Body of pancreas (tissue), 4 donors: ENCODE measurements at places on chromosomes 7 and 10. TPM values are rescaled to one million over a fixed set of nuclear protein-coding genes. Genes with fewer than 3 reads are reported as not detected.
A peak's percentile ranks its signal among the peaks of the same experiment; 100 is the strongest.

DNA sequence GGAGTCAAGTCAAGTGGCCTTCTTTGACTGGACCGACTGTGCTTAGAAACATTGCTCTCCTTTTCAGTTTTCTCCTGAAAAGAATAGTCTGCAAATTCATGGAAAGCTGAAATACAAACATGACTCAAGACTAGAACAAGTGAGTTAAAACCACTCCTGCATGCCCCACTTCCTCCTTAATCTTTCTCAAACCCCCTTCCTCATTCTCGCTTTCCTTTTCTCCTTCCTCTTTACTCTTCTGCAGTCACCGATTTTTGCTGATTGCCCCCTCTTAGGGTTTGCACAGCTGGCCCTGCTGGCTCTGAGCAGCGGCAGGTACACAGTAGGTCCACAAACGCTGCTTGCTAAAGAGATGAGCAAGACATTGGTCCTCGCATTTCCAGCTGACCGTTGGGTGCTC is 34.8 kb upstream of the MKI67 start:
- no peak for DNase-seq

DNA sequence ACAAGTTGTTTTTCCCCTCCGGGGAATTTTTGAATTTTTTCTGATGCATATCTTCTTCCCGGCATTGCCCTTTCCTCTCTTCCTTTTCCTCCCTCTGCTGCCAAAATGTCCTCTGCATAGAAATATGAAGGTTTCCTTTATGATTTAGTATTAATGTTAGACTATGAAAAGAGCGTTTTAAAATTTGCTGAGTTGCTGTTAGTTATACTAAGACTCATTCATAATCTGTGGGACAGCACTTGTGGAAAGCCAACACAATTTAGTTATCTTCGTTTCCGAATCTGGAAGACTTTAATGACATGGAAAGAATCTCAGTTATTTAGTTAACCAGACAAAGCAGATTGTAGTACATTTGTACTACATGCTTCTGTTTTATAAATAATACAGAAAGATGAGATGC is 25.0 kb downstream of the POU6F2 start:
- no peak for DNase-seq

ELAPOR2 gene
- total RNA-seq: 6.0 TPM

GRCh38 chr10:119947300-119947699 is 54.8 kb downstream of the SEC23IP start:
- no peak for DNase-seq

TAS2R4 gene
- total RNA-seq: 3.4 TPM

- DNase-seq: no peak
Measured at GRCh38 chr7:55533729-55534080, 38.6 kb downstream of the VOPP1 start.

DNA sequence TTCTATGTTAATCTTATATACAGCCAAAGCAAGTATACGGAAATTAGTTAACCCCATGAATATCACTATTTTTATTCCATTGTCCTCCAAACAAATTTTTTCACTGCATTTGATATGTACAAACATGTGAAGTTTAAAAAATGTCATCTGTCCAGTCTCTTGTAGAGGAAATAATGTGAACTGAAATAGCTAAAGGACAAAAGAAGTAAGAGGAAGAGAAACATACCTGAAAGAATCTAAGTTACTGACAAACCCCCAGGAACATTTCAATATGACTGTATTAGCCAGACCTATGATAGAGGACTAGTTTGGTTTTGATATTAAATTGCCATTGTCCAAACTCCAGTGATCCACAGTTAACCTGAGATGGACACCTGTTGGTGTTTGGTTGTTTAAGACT is 80.6 kb downstream of the NRCAM start:
- DNase-seq: no peak

KCNIP2 gene
- total RNA-seq: 13.5 TPM

DNA sequence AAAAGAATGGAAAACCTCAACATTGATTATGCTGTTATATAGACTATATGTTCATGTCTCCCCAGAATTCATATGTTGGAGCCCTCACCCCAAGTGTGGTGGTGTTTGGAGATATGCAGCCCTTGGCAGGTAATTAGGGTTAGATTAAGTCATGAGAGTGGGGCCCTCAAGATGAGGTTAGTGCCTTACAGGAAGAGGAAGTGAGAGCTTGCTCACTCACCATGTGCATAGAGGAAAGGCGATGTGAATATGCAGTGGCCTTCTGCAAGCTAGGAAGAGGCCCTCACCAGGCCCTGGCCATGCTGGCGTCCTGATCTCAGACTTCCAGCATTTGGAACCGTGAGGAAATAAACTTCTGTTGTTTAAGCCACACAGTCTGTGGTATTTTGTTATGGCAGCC is 14.8 kb downstream of the ZNF33A start:
- DNase-seq: no peak

DNA sequence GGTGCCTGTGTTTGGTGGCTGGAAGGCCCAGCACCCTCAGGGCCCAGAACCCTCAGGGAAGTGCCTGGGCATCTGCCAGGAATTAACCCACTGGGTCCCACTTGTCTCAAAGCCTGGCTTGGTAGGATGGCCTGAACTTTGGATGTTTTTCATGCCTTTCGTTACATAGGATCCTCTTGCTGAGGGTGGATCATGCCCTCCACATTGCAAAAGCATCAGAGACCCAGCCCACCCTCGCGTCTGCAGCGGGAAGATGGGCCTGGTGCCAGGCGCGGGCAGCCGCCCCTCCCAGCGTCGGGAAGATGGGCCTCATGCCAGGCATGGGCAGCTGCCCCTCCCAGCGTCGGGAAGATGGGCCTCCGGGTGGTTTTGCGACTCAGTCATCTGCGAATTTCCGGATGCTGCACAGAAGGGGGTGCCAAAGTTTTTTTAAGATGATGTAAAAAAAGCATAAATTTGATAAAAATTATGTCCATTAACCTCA is 51.9 kb upstream of the PRKAR1B start:
- no peak for DNase-seq

GRCh38 chr7:80640846-80641245 is 2.4 kb downstream of the CD36 start:
- no peak for DNase-seq

DNA sequence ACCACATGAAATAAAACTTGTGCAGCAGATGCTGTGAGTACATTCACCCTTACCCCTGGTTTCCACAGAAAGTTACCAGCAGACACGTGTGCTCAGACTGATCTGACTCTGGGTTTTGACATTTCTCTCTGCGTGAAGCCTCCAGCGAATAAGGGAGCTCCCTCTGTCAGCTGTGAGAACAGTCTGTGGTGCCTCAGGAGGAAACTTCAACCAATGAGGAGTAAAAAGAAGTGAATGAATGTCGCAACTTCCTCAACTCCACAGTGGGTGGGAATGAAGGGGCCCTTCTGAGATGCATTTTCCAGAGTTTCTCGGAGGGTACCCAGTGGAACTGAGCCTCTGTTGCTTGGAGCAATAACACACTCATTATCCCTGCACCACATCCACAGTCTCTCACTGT is 743.4 kb downstream of the TNS3 start:
- no peak for DNase-seq

DNA sequence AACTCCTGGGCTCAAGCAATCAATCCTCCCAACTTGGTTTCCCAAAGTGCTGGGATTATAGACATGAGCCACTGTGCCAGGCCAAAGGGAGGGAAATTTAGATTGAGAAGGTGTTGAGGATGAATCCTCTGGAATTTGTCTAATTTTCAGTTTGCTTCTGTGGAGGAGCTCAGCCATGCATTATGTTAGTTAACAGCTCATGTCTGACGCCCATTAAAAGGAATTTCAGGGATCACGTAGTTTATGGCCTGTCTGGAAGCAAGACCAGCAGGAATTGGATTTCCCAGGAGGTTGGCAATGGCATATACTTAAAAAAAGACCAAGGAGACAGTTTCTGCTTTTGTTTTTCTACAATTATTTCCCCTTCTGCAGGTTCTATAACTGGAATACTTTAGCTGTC is 165.7 kb downstream of the OTUD1 start:
- no peak for DNase-seq

- no peak for DNase-seq
Measured at GRCh38 chr7:35825974-35826373, 25.1 kb downstream of the SEPTIN7 start.

DNA sequence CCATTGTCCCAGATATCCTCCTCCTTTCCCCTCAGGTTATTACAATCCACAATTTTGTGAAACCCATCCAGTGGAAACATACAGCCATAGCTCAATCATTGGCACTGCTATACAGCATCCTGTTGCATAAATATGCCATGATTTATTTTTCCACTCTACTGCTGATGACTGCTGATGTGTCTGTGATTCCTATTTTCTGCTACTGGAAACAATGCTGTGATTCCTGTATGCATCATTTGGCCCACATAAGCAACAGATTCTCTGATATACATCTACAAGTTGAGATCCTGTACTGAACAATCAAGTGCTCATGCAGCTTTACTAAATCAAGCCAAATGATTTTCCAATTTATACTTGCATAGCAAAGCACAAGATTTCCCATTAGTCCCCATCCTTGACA is 39.6 kb downstream of the CUL2 start:
- no peak for DNase-seq

- DNase-seq: no peak
Measured at GRCh38 chr10:124165827-124166226, 72.4 kb upstream of the CHST15 start.

- DNase-seq: no peak
Measured at GRCh38 chr7:47932466-47933037, 15.7 kb downstream of the PKD1L1 start.

DNA sequence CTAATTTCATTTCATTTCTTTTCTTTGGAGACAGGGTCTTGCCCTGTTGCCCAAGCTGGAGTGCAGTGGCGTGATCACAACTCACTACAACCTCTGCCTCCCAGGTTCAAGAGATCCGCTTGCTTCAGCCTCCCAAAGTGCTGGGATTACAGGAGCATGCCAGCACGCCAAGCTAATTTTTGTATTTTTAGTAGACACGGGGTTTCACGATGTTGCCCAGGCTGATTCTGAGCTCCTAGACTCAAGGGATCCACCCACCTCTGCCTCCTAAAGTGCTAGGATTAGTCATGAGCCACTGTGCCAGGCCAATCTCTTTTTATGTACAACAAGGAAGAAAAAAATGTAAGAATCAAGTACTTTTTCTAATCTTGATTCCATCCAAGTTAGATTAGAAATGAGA is 10.7 kb upstream of the KMT2E start:
- peak; percentile 46 for DNase-seq

NANOS1 gene
- 9.9 TPM for total RNA-seq

SEC31B gene
- 4.3 TPM for total RNA-seq

- no peak for DNase-seq
Measured at GRCh38 chr7:28536259-28536658, 123.9 kb downstream of the CREB5 start.

DNA sequence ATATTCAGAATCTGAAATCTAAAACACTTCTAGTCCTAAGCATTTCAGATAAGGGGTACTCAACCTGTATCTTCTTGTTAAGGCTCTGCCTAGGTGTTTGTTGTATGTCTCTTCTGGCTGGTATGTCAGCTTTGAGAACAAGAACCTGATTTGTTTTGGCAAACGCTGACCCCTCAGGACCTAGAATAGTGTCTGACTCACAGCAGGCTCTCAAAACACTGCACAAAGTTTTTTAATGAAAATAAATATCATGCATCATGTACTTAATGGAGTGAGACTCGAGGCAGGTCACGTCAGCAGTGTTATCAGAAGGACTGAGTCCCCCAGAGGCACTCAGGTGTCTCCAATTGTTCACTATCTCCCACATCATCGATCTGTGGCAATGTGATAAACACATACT is 99.1 kb downstream of the GLI3 start:
- no peak for DNase-seq

ZNF425 gene
- 1.6 TPM for total RNA-seq

ASAH2B gene
- total RNA-seq: 2.6 TPM

HABP2 gene
- total RNA-seq: 9.2 TPM

DNA sequence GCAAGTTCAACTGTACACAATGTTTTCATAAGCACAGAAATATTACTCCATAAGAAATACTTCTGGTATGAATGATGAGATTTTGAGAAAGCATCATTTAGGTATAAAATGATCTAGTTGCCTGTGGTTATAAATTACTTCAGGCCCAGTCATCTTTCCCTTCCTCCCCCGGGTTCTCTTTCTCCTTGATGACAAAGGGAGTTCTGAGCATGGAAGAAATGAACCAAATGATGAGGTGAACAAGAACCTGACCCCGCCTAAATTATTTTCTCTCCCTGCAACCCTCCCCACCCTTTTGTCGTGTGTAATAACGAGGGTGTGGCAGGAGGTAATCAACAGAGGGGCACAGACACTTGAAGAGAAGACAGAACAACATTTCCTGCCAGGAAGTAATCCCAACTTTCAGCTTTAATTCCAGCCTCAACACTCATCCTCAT is 319.6 kb upstream of the SP8 start:
- DNase-seq: no peak

- DNase-seq: no peak
Measured at GRCh38 chr10:96413151-96413787, 54.5 kb upstream of the OPALIN start.

- DNase-seq: no peak
Measured at GRCh38 chr7:55060636-55061022, 41.8 kb downstream of the EGFR start.

DNA sequence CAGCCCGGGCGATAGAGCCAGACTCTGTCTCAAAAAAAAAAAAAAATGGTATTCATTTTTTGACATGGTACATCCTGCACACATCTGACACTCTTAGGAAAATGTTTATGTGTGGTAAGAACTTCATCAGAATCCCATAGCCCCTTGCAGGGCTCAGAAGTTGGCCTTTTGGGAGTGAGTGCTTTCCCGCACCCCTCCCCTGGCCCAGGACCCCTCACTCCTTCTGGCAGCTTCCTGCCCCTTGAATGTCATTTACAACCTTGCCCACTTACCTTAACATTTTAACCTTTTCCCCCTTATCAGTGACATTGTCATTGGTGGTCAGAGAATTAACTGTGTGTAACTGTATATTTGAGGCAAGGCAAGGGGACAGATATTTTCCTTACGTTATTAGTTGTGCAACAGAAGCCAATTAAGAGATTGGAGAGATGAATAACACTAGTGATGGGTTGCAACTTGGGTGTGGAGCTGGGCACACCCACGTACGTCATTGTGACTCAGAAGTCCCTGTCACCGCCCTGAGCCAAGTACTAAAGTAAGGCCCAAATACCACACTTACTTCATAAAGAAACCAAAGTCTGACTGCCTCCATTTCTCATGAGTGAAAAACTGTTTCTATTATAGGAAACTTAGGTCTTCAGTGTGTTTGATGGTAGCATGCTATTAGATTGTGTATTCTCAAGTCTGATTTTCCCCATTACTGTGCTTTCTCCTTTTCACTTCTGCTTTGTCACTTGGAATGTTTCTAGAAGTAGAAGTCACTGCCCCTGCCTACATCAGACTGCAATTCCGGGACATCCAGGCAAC is 31.6 kb downstream of the OGDH start:
- DNase-seq: no peak

DNA sequence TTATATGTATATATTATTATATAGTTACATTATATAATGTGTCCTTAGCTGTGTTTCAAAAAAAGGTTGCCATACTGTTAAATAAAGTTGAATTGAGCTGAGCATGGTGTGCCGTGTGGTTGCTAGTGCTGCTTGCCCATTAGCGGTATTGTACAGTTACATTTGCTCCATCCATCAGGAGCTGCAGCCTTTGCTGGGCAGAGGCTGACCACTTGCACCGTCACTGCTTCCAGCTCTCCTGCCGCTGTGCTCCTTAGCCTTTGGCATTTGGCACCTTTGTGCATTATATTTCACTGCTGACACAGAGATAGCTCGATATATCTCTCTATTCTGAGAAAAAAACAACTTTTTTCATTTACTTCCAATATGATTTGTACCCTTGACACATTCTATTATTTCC is 372.2 kb downstream of the PHTF2 start:
- DNase-seq: no peak

FRMD4A gene
- total RNA-seq: 46.1 TPM

VAX1 gene
- not detected for total RNA-seq
